ENCODE measurements at places on chromosomes 1 and 21.
A peak's percentile ranks its signal among the peaks of the same experiment; 100 is the strongest.

DNA sequence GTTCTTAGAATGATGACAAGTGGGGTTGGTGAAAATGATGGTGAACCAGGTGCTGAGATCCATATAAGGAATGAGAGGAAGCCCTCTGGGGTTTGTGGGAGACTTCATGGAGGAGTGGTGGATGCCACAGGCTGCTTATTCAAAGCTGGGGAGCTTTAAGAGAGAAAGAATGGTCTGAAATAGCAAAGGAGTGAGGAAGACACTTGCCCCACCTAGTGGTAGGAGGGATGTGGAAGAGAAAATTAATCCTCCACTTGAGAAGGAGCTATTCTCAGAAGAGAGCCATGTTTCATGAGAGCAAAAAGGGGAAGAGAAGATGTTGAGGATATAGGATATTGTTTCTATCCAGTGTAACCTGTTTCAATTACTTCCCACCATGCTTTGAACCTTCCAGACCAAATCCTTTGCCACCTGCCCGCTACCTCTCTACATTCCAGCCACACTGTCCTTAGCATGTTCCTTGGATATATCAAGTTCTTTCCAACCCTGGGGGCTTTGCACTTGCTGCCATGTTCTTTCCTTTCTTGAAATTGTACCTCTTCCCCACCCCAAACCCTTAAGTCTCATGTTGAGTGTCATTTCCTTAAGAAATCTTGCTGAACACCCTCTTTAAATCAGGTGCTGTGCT, 19.6 kb upstream of the ZNF648 start:
- DNase-seq: no peak

DNA sequence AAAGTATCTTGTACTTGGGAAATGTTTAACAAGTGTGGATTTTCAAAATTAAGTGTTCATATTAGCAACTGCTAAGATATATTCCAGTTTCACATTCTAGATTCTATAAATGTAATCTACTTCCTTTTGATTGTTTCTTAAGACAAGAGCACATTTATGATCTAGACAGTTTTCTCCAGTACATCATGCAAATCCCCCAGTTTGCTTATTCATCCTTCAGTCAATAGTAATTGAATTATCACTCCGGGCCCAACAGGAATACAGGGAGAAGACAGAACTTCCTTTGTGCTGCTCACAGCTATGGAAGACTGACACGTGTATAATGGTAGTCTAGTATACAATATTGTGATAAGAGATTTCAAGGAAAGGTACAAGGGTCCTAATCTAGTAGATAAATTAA, 14.5 kb downstream of the PLA2G4A start:
- DNase-seq: no peak

DNA sequence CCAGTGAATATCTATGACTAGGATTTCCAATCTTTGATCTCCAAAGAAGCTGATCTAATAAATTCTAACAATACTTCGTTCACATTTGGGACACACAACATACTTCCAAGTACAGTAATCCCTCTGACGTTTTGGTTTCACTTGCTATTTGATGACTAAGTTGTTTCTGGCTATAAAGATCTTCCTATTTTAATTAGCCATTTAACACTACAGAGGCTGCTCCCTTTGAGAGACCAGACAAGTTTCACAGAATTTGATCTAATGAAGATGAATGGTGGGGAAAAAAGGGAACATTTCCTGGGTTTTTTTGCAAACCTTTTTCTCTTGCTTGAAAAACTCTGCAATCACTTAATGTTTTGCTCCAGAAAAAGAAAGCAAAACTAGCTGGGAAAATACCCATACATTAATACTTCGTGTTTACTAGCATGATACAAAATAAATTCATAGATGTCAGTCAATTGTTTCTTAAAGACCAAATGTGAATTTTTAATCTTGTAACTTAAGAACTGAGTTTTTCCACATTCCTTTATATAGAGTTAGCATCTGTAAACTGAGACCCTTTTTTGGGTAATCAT, 28.0 kb upstream of the GLIS1 start:
- DNase-seq: no peak

DNA sequence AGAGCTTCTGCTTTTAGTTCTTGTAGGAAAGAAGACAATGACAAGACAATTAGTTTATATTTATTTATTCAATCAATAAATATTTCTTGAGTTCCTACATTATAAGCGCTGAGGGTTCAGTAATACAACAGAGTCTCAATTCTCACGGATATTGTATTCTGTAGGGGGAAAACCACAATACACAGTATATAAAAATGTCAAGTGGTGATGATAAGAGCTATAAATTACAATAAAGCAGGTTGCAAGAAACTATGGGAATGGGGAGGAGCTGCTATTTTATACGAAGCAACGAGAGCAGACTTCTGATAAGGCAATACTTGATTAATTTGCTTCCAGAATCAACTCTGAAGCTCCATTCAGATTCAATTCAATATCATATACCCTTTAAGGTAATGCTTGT, 10.6 kb upstream of the XCL1 start:
- no peak for DNase-seq

DNA sequence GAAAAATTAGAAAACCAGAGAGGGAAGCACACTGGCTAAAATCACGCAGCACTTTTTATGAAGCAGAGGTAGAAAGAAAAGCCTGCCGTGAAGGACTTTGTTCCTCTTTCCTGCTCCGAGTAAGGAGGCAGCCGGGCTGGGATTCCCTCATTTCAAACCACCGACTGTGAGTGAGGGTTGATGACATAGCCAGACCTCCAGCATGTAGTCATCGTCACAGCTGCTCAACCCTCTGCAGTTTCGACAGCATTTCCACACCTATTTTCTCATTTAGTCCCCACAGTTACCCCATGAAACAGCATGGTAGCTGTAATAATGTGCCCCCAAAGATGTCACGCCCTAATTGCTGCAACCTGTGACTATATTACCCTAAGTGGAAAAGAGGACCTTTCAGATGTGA, 35.3 kb downstream of the FCRL5 start:
- DNase-seq: no peak

DNA sequence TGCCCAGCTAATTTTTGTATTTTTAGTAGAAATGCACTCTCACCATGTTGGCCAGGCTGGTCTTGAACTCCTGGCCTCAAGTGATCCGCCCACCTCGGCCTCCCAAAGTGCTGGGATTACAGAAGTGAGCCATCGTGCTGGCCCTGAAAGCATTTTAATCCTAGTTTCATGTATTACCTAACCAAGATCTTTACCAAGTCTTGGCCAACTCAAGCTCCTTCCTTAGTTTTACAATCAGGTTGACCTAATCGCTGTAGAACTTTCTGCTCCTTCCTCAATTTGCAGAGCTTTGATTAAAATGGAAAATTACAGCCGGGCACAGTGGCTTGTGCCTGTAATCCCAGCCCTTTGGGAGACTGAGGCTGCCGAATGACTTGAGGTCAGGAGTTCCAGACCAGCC, 3.2 kb upstream of the TMEM63A start:
- DNase-seq: no peak

DNA sequence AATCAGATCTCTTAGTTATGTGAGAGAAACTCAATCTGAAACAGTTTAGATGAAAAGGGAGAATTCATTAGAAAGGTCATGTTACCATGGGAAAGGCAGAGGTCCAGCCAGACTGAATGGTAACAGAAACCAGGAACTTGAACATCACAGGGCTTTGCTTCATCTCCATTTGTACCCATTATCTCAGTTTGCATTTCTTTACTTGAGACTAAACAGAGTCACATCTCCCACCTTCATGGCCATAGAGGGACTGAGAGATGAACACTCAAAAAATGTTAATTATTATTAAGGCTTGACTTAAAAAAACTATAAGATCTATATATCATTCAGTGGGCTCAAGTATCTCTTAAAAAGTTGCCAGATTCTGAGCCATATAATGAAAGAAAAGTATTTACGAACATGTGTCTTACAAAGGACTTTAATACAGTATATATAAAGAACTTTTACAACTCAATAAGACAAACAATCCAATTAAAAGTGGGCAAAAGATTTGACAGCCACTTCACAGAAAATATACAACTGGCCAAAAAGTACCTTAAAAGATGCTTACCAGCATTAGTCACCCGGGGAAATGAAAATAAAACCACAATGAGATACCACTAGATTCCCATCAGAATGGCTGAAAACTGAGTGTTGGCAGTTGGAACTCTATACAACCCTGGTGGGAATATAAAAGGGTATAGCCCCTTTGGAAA, 13.2 kb downstream of the KYAT3 start:
- DNase-seq: no peak

DNA sequence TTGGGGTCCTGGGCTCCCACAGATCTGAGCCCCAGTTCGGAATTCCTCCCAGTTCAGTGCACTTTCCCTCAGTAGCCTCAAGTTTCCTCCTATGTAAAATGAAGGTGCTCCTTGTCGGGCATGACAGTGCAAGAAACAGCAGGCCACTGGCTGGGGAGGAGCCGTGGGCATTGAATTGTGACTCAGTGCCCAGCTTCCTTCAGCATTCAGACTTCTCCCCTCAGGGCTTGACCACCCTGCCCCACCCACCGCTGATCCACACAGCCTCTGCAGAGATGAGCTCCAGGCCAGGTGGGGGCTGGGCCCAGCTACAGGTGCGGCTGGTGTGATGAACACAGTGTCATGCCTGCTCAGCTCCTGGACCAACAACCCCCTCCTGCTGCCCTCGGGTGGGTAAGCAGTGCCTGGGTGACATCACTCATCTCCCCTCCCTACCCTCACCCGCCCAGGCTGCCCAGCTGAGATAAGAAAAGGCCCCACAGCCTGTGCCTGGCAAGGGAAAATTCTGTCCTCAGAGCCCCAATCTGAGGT, 4.9 kb downstream of the MOB3C start:
- no peak for DNase-seq

GRCh38 chr1:10979483-10979920, 33.0 kb upstream of the TARDBP start:
- DNase-seq: peak; percentile 81

DNA sequence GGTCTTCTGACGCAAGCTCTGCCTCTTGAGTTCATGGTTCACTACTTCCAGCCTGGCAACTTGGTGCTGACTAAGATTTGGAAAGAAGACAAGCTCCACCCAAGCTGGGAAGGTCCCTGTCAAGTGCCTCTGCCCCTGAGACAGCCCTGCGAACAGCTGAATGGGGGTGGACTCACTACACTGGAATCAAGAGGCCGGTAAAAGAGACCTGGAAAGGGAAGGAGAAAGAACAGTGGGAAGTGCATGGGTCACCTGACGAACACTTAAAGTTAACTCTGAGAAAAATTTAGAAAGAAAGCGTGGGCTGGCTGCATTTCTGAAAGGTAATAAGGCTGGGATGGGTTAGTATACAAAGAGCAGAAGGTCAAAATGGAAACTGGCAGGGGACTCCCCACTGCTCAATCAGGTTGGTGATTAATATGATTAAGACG, 26.1 kb upstream of the ZNF496 start:
- no peak for DNase-seq

DNA sequence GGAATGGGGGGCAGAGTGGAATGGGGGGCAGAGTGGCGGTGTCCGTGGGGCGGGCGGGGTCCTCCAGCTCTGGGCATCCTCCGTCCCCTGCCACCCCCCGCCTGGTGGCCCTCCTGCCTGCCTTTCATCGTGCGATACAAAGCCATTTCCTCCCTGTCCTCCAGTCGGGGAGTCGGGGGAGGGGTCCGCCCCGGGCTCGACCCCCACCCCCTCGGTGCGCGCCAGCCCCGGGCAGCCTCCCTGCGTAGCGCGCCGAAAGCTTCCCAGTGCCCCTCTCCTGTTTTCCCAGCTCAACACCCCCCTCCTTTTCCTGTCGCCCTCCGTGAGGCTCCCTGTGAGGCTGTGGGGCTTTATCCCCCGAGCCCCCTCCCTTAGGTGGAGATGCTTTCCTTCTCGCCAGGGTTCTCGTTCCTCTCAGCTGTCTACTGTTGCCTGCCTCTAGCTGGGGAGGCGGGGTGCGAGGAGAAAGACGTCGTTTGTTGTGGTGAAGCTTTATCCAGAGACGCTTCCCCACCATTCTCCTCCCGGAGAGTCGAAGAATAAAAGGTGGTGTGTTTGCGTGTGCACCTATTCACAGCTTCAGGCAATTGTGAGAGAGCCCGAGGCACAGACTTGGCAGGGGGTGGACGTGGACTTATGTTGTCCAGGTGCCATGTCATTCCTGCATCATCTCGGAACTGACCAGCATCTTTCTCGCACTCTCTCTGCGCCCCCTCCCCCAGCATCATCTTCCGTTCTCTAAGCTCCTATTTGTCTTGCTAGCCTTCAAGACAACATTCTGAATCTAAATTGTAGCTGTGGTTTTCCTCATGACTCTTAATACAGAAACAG, 848 bp downstream of the DNM3 start:
- DNase-seq: peak; percentile 53

GRCh38 chr1:151472856-151473731, 13.8 kb upstream of the POGZ start:
- no peak for DNase-seq

GRCh38 chr1:115476616-115477015, 138.6 kb upstream of the NGF start:
- DNase-seq: no peak

- DNase-seq: no peak
Observed at GRCh38 chr1:157181790-157182189, 43.6 kb upstream of the ETV3 start.

DNA sequence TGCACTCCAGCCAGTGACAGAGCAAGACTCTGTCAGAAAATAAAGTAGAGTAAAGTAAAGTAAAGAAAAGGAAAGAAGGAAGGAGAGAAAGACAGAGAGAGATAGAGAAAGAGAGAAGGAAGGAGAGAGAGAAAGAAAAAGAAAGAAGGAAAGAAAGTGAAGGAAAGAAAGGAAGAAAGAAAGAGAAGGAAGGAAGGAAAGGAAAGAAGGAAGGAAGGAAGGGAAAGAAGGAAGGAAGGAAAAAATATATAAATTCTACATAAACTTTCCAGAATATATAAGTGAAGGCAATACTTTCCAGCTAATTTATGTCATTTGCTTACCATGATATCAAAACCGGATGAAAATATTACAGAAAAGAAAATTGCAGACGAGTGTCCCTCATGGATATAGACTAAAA, 71.7 kb upstream of the GPR52 start:
- no peak for DNase-seq

Data from dorsolateral prefrontal cortex (tissue), 122 donors.